ENCODE measurements at places on chromosomes 5 and 9. TPM values are rescaled to one million over a fixed set of nuclear protein-coding genes. Genes with fewer than 3 reads are reported as not detected.

MARVELD2 gene
- total RNA-seq: 1.3 TPM

PAEP gene
- total RNA-seq: not detected

IL4 gene
- total RNA-seq: not detected

OTULINL gene
- total RNA-seq: not detected

XPA gene
- total RNA-seq: 12.6 TPM

PCDHA10 gene
- total RNA-seq: under 0.01 TPM

TPD52L3 gene
- not detected for total RNA-seq

PCDHB11 gene
- 0.44 TPM for total RNA-seq

SMIM15 gene
- 79.8 TPM for total RNA-seq

HTR1A gene
- total RNA-seq: not detected

CHSY3 gene
- 13.2 TPM for total RNA-seq

IL3 gene
- total RNA-seq: not detected

CTXN3 gene
- total RNA-seq: not detected

ZNF879 gene
- total RNA-seq: 4.6 TPM

CEL gene
- total RNA-seq: 0.19 TPM

OTP gene
- not detected for total RNA-seq

IQGAP2 gene
- 1.6 TPM for total RNA-seq

GAPT gene
- not detected for total RNA-seq

NUTM2F gene
- total RNA-seq: not detected

ORM2 gene
- total RNA-seq: not detected

IRX2 gene
- total RNA-seq: 0.62 TPM

SLC27A4 gene
- total RNA-seq: 18.6 TPM

CXCL14 gene
- total RNA-seq: not detected

ENTREP1 gene
- total RNA-seq: 0.13 TPM

DOCK8 gene
- total RNA-seq: under 0.01 TPM

All from aortic smooth muscle cell (primary cell).